ENCODE measurements at places on chromosomes 6 and 20.
A peak's percentile ranks its signal among the peaks of the same experiment; 100 is the strongest.

DNA sequence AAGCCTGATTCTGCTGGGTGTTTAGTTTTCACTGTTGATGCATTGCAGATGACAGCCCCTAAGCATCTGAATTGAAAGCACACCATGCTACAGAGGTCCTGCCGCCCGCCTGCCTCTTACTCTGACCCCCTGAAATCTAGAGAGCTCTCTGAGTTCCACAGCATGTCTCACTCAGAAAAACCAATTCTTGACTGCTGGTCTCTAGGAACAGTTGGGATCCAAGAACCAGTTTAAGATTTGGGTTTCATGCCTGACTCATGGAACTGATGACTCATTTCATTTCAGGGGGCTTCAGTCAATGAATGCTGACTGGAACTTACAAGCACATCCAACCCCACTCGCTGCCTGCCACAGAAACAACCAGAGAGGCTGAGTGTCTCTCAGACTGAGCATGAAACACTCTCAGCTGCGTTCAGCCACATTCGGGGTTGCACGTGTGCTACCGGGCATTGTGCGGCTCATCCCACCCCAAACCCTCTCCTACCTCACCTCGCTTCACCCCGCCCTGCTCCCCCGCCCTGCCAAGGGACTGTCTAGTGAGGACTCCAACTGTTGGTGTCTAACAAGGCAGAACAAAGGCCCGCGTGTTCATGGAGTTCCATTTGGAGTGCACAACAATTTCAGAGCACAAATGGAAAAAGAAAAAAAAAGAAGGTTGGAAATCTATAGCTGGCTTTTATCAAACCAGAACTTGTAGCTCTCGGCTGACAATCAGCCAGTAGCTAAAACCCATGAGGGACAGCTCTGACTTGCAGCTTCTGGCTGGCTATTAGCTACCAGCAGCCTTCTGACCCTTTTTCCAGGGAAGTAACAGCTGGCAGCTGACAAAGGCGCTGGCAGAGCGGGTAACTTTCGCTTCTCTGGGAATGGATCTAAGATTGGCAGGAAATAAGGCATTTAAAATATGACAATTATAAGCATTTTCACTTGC is 20.0 kb upstream of the TRAF3IP2 start:
- DNase-seq = peak; percentile 91

GRCh38 chr6:161244725-161245124 is 29.1 kb downstream of the AGPAT4 start:
- DNase-seq = no peak

DNA sequence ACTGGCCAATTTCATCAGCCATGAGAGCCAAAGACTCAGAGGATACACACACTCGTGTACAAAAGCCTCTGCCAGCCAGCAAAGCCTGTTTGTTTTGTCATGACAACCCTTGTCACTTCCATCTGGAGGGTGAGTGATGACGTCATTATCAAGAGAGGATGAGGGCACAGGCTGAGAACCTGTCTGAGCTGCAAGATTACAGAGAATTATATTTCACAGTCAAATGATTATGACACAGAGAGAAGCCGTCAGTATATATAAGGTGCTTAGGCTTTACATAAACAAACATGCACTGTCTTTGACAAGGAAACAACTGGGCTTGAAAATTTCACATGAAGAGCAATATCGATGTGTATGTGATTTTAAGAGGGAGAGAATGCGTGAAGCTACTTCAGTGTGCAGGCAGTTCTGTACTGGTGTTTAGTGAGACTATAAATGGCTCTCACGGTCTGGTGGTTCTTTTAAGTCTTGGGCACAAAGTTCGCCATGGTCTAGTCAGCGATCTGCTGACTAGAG is 36.5 kb upstream of the BCLAF1 start:
- DNase-seq = no peak

DNA sequence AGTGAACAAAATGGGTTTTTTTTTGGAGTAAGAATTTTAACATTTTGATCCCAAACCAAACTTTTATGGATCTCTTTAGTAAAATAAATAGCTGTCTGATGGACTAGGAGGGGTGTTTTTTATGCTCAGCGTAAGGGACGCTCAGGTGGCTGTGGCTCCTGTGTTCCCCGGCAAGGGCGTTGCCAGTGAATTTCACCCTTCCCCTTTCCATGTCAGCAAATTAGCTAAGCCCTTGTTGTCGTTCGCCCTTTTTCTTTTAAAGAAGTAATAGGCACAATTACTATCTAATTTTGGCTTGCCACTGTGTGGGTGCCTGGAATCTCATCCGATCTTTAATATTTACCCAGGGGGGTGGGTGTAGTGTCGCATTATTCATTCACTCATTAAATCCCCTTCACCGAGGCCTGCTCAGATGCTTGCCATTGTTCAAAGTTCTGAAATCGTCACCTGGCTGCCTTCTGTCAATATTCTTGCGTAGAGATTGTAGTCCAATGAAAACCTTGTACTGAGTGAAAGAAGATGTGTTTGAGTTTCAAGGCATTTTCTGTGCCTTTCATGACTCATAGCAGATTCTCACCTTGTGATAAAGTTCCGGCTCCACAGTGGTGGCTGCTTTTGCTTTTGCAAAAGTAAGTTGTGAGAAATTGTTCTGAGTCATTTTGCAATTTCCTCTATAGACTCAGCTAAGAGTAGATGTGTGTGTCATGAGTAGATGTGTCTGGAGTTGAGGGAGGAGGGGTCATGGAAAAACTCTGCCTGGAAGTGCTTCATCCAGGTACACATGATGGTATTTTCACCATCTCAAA is 40.0 kb upstream of the CLDN20 start:
- DNase-seq = peak; percentile 88

DNA sequence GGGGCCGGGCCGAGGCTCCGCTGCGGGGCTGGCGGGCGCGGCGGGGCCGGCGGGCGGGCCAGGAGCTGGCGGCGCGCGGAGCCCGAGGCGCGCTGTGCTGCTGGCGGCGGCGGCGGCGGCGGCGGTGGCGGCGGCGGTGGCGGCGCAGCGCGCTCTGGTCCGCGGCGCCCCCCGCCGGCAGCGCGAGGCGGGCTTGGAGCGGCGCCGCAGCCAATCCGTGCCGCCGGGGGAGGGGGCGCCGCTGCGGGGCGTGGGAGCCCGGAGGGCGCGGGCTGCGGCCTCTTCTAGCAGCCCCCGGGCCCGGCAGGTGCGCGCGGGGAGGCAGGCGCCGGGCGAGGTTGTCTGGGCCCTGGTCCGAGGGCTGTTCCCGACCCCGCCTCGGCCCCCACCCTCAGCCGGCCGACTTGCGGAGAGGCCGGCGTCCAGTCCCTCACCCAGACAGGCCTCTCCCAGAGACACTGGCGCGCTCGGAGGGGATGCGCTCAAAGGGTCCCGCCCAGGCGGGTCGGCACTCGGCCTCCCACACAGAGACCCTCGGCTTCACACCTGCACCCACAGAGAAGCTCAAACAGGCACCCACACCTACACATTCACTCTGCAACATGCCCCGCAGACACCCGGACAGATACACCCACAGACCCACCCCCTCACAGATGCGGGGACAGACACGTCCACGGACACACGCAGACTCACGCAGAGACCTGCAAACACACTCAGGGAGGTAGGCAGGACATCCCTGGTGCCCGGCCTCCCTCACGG is at the start of gene RIMS4:
TSS of gene RIMS4 (minus strand) at position 156 of the 759 bp plus-strand sequence. CDS start 275 bp downstream, outside the sequence.
- DNase-seq = no peak

GRCh38 chr20:46123482-46124245 is 5.5 kb downstream of the CD40 start:
- DNase-seq = no peak

DNA sequence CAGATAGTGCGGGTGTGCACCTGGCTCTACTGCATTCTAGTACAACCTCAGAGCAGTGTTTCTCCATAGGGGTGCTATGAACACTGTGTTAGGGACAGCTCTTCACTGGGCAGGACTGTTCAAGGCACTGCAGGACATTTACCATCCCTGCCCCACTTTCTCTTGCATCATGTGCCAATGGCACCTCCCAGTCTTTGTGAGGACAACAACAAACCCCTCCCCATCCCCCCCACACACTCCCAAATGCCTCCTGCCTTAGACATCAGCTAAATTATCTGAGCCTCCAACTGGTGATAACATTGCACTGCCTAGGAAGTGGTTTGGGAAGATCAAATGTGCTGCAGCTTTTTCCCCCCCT is 98.9 kb downstream of the FYN start:
- DNase-seq = peak; percentile 34

GRCh38 chr6:15437090-15437635 is 191.3 kb downstream of the JARID2 start:
- no peak for DNase-seq

DNA sequence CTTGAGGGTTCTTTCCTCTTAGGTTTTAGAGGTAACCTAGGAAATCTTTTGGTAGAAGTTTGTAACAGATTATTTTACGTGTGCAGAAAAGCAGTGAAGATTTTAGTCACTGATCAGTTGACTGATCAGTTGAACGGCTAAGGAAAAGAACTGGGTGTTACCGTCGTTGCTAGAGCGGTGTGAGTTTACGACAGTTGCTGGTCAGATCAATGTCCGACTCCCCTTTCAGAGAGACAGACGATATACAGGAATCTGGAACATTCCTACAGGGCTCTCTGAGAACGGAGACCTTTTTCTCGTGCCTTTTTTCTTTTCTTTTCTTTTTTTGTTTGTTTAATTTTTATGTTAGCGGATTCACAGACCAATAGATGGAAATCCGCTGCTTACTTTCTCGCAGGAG is 132.1 kb upstream of the ZNF184 start:
- no peak for DNase-seq

- no peak for DNase-seq
These were observed 53.8 kb downstream of the PHF3 start for GRCh38 chr6:63689421-63689820.

GRCh38 chr6:33850869-33851541 is 47.2 kb upstream of the MLN start:
- DNase-seq = no peak

DNA sequence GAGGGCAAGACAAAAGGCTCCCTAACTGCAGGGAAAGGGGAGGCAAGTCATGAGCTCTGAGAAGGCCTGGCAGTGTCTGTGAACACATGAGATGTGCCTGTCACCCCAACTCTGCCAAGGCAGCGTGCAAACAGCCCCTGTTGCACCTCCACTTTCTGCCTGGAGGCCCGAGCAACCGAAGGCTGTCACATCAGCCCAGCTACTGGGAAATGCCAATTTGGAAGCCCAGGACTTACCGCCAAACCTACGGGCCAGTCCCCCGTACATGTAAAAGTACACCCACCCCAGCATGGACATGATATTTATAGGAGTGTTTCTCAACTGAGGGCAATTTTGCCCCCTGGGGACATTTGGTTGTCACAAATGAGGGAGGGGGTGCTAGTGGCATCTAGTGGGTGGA is 27.3 kb upstream of the RPP40 start:
- no peak for DNase-seq

GRCh38 chr20:64146301-64146935 is 17.8 kb upstream of the MYT1 start:
- DNase-seq = no peak

- DNase-seq = no peak
These were observed 13.6 kb downstream of the GSTA2 start for GRCh38 chr6:52749556-52750152.

- no peak for DNase-seq
These were observed 44.3 kb downstream of the PDYN start for GRCh38 chr20:1949347-1950100.

DNA sequence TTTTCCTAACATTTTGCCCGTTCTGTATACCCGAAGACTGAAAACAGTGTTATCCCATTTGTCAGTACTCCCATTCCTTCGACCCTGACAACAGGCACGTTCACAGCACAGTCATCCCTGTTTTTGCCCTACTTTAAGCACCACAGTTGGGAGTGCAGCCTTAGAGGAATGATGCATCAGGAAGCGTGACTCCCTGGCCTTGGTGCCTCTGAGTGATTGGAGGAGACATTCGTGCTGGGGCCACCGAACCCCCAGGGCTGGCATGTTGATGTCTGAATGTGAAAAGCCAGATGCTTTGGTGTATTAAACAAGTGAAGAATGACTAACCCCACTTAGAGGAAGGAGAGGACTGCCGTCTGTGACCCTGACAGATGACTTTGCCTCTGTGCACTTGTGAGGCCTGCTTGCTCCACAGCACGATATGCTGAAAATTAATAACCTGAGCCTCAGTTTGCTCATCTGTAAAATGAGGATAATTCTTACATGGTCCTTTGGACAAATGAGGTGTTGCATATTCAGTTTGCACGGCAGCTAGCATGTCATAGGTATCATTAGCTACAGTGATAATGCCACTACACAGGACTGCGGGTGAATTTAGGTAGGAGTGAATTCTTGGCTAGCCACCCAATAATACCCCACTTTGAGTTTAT is 36.0 kb downstream of the STK35 start:
- DNase-seq = peak; percentile 78

DNA sequence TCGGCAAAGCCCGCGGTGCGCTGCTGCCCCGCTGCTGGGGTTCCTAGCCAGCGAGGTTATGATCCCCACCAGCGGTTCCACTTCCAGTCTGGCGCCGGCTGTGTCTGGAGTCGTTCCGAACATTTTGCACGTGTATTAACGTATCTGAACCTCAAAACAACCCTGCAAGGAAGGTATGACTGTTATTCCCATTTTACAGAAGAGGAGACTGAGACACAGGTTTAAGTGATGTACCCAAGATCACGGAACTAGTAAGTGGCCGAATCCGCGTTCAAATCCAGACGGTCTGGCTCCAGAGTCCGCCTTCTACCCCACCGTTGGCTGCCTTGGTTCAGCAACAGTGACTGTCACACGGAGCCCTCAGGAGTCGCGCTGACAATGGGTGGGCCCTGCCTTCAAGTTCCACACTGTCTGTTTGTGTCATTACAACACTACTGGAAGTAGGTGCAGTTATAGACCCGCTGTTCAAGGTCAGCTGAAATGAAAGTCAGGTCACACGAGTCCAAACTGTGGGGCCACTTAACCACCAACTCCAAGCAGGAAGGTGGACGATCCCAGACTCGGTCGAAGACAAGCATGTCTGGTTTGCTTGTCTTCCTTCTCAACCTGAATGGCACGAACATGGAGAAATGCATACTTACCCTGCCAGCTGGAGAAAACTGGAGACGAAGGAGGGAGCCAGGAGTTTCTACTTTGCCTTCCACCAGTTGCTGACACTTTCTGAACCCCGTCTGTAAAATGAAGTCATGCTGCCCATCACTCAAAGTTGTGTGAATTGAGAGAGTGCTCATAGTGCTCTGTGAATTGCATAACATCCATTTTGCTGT is 803 bp upstream of the SRXN1 start:
- DNase-seq = no peak

GRCh38 chr20:62427172-62428001 is at the start of gene RBBP8NL:
TSS of gene RBBP8NL (minus strand) at chr20:62427539. CDS start at chr20:62419647, 7,892 bp downstream.
- DNase-seq = no peak

DNA sequence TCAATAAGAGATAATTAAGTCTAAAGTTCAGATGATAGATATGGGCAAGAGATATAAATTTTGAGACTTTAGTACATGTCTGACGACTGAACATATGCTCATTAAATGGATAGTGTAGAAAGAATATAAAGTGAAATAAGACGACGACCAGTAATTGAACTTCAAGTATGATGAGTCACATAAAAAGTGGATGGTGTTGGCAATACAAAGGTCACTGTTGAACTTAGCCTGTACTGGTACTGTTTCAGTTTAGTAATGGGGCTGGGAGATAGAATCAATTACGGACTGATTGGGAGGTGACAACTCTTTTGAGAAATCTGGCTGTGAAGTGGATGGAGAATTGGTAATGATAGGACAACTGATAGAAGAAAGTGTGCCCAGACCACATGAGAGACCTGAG is 68.1 kb downstream of the IBTK start:
- no peak for DNase-seq
